ENCODE measurements at places on chromosomes 7 and 10.

DNA sequence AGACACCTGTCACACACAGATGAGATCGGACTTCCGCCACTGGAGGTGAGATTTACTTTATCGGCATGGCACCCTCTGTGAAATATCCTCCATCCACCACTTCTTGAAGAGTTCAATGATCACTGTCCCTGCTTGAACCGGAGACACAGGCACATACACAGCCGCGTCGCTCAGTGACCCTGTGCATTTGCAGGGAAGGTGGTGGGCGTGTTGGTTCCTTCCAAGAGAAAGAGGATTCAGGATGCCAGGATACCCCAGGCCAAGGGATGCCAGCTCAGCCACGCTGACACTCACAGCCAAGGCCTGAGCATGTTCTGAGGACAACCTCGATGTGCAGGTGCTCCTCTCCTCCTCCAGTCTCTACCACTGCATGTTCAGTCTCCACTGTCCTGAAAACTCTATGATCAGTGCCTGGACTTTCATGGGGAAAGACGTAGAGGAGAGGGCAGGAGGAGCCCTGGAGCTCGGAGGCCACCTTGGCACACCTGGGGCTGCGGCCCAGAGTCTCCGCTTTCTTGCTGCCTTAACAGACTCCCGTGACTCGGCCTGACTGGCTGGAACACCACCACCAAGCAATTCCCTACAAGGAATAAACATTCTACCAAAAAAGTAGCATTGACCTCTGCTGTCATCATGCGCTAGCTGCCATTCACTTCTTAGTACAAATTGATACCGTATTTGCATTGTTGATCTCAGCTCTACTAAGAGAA lies 115.2 kb downstream of the TCERG1L start:
- DNase-seq = no peak

DNA sequence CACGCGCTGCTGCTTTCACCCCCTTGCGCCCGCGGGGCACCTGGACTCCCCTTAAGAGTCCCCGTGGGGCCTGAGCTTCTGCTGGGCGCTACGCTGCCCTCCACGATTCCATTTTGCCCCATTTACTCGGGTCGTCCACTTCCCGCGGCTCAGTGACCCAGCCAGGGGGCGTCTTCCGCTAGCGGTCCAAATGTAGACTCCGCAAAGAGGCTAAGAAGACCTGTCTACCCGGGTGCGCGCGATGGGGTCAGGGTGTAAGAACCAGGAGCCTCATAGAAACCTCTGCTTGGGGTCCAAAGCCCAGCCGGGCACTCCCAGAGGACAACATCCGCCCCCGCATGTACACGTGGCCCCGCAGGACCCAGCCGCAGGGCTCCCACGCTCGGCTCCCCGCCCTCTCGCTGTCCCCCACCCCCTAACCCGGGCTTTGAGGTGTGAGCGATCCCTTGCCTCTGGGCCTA lies 5.2 kb upstream of the HMX2 start:
- no peak for DNase-seq

GRCh38 chr10:34327184-34327583 lies 487.9 kb downstream of the PARD3 start:
- DNase-seq = no peak

GRCh38 chr7:67375427-67375826 lies 378.8 kb downstream of the TYW1 start:
- no peak for DNase-seq

DNA sequence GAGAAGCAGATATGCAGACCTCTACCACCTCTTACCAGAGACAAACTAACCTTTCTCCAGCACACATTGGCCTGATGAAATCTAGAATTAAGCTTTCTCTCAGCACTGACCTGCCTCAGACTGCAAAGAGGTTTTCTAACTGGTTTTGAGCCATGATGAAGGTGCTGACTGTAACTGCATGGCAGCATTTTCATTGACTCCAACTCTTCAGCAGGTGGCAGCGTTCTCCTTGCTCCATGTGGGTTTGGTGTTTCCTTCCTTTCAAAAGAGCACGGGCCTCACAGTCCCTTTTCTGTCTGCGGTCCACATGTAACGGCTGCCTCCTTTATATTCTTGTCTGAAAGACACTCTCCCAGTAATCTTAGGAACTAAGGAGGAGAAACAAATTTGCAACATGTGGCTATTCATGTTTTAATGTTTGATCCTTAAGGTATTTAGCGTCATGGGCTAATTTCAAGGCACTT lies 12.6 kb downstream of the KLLN start:
- peak; percentile 39 for DNase-seq

DNA sequence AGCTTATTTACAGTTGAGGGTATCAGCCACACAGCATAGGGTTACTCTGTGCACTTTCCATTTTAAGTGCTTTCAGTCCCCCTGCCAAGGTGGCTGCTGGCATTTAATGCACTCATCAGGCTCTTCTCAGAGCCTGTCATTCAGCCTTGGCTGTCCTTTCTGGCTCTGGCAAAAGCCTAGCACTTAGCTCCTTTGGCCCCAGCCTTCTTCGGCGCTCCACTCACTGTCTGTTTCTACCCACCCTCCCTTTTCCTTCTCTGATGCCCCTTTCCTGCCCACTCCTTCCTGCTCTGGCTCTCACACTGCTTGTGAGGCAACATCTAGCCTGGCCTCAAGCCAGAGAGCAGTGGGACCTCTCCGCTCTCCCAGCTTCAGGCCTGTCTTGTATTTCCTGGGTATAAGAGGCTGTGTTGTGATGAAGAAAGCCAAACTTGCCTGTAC lies 60.2 kb downstream of the WIPF3 start:
- DNase-seq = peak; percentile 79

DNA sequence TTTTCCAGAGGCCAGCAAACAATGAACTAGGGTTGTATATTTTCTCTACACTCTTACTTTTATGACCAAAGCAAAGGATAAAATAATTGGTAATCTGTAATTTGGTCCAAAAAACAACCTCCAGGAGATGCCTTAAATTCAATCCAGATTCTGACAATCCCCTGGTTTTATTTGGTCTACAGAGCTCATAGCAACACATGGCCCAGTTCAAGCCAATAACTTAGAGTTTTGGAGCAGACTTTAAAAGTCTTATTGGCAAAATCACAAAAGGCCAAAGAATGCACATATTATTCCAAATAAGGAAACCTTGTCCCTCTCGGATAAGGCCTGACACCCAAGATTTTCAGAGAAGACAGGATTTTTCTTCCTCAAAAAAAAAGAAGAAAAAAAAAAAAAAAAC lies 51.9 kb downstream of the SORBS1 start:
- DNase-seq = no peak

GRCh38 chr7:51279391-51280023 lies 37.1 kb downstream of the COBL start:
- no peak for DNase-seq

DNA sequence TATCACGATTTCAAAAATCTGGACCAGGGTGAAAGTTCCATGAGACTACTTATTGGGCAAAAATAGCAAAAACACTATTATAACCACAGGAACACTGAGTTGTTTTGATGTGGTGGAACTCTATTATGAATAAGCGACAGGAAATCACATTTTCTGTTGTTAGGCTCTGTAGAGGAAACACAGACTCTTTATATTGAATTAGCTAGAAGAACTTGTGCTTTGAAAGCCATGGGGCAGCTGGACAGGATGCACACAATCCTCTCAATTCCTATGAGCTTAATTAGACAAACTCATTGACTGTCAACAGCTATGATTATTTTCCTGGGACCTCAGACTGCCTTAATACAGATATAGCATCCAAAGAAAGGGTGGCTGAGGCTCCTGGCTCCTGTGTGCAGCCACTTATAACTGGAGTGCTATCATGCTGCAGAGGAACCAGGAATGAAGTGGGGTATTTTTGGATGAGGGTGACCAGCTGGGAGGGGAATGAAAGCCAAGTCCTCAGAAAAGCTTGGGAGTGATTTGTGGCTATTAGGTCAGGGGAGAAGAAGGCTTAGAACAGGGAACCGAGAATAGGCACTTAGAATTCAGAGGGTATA lies 657.3 kb downstream of the TYW1 start:
- no peak for DNase-seq

DNA sequence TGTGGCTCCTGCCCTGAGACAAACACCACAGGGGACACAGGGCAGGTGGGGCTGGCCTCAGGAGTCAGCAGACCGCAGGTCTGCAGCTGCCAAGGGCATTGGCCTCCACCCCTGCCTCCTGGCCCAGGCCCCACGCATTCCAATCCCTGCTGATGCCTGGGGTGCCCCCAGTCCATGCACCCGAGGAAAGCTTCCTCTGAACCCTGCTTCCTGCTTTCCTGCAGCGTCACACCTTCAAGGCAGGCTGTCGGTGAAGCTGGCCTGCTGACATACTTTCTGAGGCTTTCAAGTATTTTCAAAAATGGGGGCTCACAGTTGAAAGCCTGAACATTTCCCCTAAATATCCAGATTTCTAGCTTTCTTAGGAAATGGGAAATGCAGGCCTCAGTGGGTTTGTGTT lies 22.5 kb upstream of the ANTXRL start:
- DNase-seq = no peak

GRCh38 chr10:6721480-6721879 lies 141.4 kb upstream of the PRKCQ start:
- peak; percentile 20 for DNase-seq

DNA sequence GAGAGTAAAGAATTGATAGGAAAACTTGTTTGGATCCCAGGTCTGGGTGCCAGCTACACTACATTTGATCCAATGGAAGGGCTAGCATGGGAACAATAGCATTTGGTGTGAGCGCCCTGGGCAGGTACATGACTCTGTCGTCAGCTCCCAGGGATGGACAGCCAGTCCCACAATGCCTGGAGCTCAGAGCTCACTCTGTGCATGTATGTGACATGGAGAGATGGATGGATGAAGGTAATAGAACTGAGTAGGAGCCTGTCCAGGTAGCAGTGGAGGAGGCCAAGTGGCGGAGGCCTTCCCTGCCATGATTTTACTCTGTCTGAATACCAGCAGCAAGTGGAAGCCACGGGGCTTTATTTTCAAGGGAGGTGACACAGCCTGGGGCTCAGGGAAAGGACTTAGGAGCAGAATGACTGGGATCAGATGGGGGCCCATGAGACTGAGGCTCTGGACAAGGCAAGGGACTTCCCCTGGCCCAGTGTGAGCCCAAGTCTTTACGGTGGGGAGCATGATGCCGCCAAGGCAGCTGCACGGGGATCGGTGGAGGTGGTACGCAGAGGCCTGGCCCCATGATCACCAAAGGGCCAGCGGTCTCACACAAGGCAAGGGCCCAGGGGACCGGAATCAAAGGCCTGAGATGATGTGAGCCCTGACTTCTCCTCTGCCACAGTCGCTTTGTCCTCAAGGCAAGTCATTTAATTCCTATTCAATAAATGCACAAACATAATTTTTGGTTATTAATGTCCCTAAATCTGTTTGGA lies 5.9 kb downstream of the PTPRE start:
- no peak for DNase-seq

- no peak for DNase-seq
Observed at GRCh38 chr10:124849111-124849773, 47.6 kb downstream of the ABRAXAS2 start.

DNA sequence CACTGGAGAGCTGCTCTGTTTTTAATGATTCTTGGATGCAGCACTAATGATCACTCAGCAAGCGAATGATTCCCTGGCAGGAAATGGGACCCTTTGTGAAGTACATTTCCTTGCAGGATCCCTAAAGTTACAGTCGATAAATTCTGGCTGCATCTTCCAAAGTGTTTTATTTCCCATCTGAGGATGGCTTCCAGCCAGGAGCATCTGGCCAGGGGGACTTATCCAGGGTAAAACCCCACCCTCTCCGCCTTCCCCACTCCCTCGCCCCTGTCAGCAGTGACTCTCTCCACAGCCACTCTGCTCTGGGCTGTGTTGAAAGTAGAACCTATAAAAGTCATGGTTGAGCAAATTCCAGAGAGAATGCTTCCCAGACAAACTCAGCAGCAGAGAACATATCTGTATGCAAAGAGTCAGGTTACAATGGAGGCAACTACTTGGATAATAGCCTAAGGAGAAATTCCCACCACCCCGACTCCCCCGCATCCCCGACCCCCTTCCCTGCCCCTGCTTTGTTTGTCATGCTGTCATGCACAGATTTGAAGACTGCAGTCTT lies 111.0 kb upstream of the ANLN start:
- no peak for DNase-seq
